Activated naive CD8-positive, alpha-beta T cell treated with anti-CD3 and anti-CD28 coated beads for 36 hours (primary cell): ENCODE measurements at places on chromosomes 7 and 10. TPM values are rescaled to one million over a fixed set of nuclear protein-coding genes. Genes with fewer than 3 reads are reported as not detected.
A peak's percentile ranks its signal among the peaks of the same experiment; 100 is the strongest.

Gene MXI1
- 24.4 TPM for total RNA-seq

Gene TDRD1
- 0.24 TPM for total RNA-seq

Gene FAM13C
- 0.21 TPM for total RNA-seq

- H3K27ac ChIP-seq: no peak overlapping the region
- H3K27me3 ChIP-seq: no peaks in the 10 kb centered on the region
- H3K4me3 ChIP-seq: no peak overlapping the region
- H3K36me3 ChIP-seq: no peaks in the 10 kb centered on the region
- no peaks in the 10 kb centered on the region for H3K4me1 ChIP-seq
- no peak for DNase-seq
Measured at GRCh38 chr7:84482476-84482875, 287.9 kb upstream of the SEMA3A start.

GRCh38 chr10:78260680-78261079, 227.0 kb downstream of the RPS24 start:
- H3K4me1 ChIP-seq: no peaks in the 10 kb centered on the region
- DNase-seq: no peak
- H3K27me3 ChIP-seq: no peaks in the 10 kb centered on the region
- no peak overlapping the region for H3K4me3 ChIP-seq
- H3K27ac ChIP-seq: no peak overlapping the region

GRCh38 chr10:49398000-49398861, 2.3 kb upstream of the DRGX start:
- H3K27ac ChIP-seq: no peak overlapping the region
- peaks cover 85% of the 10 kb centered on the region for H3K27me3 ChIP-seq
- H3K4me3 ChIP-seq: peak overlapping the region; percentile 47
- no peaks in the 10 kb centered on the region for H3K36me3 ChIP-seq

DNA sequence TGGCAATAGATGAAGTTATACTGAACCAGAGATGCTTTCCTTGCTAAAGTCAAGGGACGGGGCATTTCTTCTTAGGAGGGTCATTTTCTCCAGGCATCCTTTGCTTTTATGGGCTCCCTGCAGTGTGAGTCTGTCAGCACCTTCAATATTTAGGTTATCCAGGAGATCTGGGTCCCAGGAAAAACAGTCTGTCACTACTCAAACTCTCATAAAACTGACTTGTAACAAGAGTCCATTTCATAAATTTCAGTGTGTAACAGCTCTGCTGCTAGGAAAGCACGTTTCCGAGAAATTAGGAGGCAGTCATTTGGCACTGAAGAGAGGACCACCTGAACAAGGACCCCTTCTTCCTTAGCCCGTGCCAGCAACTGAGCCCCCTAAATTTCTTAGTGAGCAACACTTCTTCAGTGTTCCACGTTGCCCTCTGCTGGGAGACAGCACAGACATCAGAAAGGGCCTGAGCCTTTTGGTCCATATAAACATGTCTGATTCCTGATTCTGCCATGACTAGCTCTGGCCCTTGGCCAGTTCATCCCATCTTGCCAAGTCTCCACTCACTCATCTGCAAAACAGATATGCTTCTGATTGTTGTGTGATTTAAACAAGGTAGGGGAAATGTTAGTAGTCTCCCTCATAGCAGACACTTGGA, 7.2 kb downstream of the GCC1 start:
- H3K27me3 ChIP-seq: no peaks in the 10 kb centered on the region
- H3K27ac ChIP-seq: no peak overlapping the region
- H3K36me3 ChIP-seq: peaks cover 13% of the 10 kb centered on the region
- H3K4me3 ChIP-seq: no peak overlapping the region

GRCh38 chr10:26890956-26891355, 30.2 kb upstream of the ABI1 start:
- no peaks in the 10 kb centered on the region for H3K4me1 ChIP-seq
- H3K36me3 ChIP-seq: no peaks in the 10 kb centered on the region

DNA sequence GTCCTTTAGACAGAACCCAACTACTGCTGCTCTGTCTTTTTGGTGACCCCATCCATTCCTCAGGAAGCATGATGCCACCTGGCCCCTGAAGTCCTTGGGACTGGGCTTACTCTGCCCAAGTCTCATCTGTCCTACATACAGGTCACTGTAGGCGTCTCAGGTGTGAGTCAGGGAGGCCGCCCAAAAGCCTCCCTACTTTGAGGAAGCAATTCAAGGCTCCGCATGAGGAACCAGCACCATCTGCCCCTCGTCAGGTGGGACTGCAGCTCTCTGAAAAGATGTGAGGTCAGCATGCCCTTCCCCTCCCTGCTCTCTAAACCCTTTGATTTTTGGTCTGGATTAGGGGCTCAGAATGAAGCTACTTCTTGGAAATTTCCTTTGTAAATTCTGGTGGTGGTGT, 354.8 kb downstream of the CXCL12 start:
- DNase-seq: peak; percentile 23
- peaks cover 7% of the 10 kb centered on the region for H3K27me3 ChIP-seq
- no peaks in the 10 kb centered on the region for H3K36me3 ChIP-seq
- H3K4me3 ChIP-seq: no peak overlapping the region
- H3K27ac ChIP-seq: no peak overlapping the region
- H3K4me1 ChIP-seq: no peaks in the 10 kb centered on the region

DNA sequence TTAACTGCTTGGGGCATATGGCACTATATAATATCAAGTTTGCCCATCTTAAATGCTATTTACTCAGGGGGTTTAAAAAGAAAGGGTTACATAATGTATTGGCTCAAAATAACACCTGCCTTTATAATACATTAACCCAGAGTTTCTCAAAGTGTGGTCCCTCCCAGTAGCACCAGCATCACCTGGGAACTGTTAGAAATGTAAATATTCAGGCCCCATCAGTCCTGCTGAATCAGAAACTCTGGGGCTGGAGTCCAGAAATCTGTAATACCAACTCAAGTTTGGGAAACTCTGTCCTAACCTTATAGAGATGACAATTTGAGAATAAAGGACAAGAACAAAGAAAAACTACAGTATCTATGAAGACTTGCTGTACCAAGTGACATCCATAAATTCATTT, 270.7 kb downstream of the PARD3 start:
- no peak overlapping the region for H3K4me3 ChIP-seq
- no peaks in the 10 kb centered on the region for H3K36me3 ChIP-seq
- H3K27ac ChIP-seq: no peak overlapping the region
- no peaks in the 10 kb centered on the region for H3K27me3 ChIP-seq
- H3K4me1 ChIP-seq: no peaks in the 10 kb centered on the region
